ENCODE measurements at places on chromosomes 3 and 15.

- no peak for DNase-seq
Observed at GRCh38 chr3:48688737-48689075, 3.0 kb upstream of the NCKIPSD start.

- DNase-seq, result no peak
Observed at GRCh38 chr15:62739507-62739906, 303.0 kb upstream of the TPM1 start.

GRCh38 chr3:42714171-42714852 lies 11.7 kb upstream of the HHATL start:
- no peak for DNase-seq

GRCh38 chr3:67383379-67383778 lies 271.0 kb downstream of the SUCLG2 start:
- no peak for DNase-seq

- DNase-seq, result no peak
Observed at GRCh38 chr3:12751571-12751970, 7.5 kb downstream of the TMEM40 start.

GRCh38 chr15:78995921-78996893 lies 51.4 kb upstream of the CTSH start:
- DNase-seq, result no peak

GRCh38 chr3:177596816-177597271 lies 399.6 kb upstream of the TBL1XR1 start:
- no peak for DNase-seq

DNA sequence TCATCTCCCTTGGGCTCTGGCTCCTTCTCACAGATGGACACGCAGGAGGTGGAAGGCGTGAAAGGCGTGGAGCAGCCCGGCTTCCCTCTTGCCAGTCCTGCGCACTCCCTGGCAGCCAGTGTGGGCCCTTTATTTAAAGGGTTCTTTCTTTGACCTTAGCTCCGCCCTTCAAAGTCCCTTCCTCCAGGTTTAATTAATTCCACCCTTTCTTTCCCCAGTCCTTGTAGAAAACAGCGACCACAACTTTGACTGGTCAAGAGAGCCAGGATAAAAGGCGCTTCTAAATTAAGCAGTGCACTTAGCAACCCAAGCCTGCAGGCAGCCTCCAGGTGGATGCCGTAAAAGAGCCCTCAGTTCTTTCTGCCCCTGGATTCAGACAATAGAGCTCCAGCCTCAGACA lies at the start of gene HDC:
TSS of gene HDC (minus strand) at position 107 of the 400 bp plus-strand sequence. CDS start at position 4, 103 bp downstream.
- DNase-seq, result no peak
